GM23338 (cell line): ENCODE measurements at places on chromosomes 13 and 19.

- DNase-seq: no peak
Observed at GRCh38 chr19:30144242-30144758, 202.3 kb downstream of the URI1 start.

GRCh38 chr19:50328224-50328872 is 829 bp downstream of the KCNC3 start:
- peak; percentile 64 for DNase-seq

- no peak for DNase-seq
Observed at GRCh38 chr13:99064624-99065234, 86.9 kb upstream of the DOCK9 start.

DNA sequence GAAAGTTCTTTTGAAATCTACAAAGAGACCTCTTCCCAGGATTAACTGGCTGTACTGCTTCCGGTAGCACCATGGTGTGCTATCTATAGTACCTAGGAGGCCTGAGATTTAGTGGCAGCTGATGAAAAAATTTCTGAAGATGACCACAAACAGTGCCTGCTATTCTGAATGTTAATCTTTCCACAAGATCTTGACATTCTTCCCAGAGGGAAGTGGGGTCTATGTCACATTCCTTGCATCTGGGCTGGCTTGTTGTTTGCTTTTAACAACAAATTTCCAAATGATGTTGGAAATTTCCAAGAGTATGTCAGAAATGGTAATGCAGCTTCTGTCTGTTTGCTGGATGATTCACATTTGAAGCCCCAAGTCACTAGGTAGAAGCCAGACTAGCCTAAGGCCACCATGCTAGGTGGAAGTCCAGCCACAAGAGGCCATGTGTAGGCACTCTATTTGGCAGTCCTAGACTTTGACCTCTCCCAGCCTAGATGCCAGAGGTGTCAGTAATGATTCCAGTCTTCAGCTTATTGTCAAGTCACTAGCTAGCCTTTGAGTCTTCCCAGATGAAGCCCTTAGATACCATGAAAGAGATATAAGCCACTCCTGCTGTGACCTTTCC is 22.1 kb downstream of the SPART start:
- DNase-seq: no peak

DNA sequence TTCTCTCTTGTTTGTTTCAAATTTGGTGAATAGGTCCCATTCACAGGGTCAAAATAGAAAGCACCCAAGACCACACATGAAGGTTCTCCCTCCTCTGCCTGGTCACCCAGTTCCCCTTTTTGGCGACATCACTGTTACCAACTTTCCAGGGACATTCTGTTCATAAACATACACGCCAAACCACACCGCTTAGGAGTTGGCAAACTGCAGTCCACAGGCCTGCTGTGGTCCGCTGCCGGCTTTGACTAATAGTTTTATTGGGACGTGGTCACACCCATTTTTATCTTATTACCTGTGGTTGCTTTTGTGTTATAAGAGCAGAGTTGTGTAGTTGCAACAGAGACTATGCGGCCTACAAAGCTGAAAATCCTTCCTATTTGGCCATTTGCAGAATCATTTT is 24.2 kb downstream of the UHRF1 start:
- DNase-seq: no peak
